AG09319 (cell line): ENCODE measurements at places on chromosomes 13 and 19.
A peak's percentile ranks its signal among the peaks of the same experiment; 100 is the strongest.

GRCh38 chr13:91133941-91134802 is 213.3 kb upstream of the MIR17HG start:
- no peak for DNase-seq

GRCh38 chr19:42250666-42251531 is 4.0 kb downstream of the ERF start:
- DNase-seq, result no peak

GRCh38 chr19:6354098-6354674 is 7.1 kb upstream of the CLPP start:
- no peak for DNase-seq

GRCh38 chr13:113852536-113853517 is 11.0 kb downstream of the GAS6 start:
- no peak for DNase-seq

GRCh38 chr13:49560270-49561061 is 24.9 kb downstream of the RCBTB1 start:
- peak; percentile 24 for DNase-seq

DNA sequence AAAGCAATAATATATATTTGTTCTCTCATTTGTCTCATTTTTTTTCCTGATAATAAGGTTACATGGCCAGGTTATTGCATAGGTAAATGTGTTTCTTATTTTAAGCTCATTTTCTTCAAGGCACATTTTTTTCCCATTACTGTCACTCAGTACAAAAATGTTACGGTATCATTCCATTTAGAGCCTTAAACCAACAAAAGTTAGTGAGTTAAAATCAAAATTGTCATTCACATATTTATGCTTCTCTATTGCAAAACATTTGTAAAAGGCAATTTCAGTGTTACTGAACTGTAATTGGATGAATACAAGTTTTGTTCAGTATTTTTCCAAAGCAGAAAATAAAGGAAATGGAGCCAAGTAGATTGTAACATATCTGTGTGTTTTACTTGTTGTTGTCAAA is 117.6 kb upstream of the MAB21L1 start:
- no peak for DNase-seq

GRCh38 chr13:112234131-112234875 is 141.9 kb upstream of the SPACA7 start:
- no peak for DNase-seq

DNA sequence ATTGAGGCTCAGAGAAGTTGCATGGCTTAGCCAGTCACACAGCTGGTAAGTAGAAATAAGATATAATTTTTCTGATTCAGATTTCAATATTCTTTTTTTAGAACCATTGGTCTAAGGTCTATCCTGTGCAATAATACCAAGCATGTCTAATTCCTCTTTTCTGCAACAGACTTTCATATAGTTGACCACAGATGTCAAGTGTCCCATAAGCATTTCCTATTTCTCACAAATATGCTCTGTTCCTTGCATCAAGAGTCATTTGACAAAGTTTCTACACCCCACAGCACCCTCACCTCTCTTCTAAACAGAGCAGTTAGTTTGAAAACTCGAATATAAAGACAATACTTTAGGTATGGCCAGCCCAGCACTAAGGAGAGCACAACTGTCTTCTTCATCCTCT is 26.8 kb upstream of the SACS start:
- no peak for DNase-seq

DNA sequence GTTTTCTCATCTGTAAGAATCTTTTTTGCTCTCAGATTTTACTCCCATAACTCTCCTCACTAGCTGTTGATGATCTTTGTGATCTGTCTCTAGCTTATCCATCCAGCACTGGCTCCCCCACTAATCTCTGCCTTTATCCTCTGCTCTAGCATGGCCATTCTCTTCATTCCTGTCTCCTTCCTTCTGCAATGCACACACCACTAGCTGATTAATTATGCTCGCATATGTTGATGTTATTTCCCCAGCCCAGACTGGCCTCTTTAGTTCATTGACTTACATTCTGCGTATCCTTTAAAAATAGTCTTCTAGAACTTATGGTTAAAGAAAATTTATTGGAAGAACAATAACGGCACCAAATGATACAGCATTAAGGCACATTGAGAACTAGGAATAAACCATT is 52.5 kb downstream of the DGKH start:
- no peak for DNase-seq

DNA sequence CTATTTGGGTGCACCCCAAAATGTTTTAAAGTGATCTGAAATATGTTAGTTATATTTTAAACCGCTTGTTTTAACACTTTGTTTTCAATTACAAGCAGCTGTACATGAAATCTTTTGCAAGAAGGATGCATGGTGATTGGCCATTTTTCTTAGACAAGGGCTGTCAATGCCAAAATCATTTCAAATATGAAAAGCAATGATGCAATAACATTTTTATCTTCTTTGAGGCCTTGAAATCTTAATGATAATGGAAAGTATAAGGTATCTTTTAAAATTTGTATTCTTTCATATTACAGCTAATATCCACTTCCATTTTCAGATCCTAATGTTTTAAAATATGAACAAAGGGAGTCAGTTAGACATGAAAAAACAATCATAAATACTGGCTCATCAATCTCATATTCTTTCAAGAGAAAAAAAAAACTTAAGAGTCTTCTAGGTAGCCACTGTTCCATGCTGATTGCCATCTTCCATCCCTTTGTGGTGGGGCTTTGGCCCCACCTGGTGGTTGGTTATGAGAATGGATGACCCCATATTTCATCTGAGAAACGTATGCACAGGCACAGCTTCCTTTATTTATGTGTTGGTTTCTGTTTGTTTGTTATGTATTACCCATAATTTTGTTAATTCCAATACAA is 330.3 kb upstream of the MIR17HG start:
- DNase-seq, result no peak

- DNase-seq, result no peak
Measured at GRCh38 chr13:20116213-20116612, 44.6 kb downstream of the GJA3 start.

DNA sequence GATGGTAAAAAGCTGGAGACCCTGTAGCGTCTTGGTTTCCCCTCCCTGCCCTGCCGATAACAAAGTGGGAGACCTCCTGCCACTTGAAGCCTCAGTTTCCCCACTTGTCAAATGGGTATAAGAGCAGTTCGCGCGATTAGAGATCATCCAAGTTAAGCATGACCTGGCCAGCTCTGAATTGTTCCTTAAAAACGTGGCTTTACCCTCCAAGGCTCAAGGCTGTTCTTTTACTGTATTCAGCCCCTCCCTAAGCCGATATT is 421 bp downstream of the TNPO2 start:
- DNase-seq, result no peak

DNA sequence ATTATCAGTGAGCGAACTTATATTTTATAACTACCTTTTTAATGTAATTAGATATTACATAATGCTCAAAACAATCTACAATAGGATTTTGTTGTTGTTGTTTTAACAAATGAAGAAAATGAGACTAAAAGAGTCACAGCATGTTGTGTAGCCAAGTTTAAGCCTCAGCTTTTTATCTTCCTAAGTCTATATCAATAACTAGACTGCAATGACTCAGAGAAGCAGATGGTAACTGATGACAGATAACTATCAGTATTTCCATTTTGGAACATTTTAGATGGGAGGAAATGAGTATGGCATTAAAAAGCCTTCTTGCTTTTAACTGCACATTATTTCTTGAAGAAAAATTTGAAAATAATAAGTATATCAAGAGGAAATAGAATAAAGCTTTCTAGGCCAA is 825.2 kb downstream of the SLITRK1 start:
- DNase-seq, result no peak

DNA sequence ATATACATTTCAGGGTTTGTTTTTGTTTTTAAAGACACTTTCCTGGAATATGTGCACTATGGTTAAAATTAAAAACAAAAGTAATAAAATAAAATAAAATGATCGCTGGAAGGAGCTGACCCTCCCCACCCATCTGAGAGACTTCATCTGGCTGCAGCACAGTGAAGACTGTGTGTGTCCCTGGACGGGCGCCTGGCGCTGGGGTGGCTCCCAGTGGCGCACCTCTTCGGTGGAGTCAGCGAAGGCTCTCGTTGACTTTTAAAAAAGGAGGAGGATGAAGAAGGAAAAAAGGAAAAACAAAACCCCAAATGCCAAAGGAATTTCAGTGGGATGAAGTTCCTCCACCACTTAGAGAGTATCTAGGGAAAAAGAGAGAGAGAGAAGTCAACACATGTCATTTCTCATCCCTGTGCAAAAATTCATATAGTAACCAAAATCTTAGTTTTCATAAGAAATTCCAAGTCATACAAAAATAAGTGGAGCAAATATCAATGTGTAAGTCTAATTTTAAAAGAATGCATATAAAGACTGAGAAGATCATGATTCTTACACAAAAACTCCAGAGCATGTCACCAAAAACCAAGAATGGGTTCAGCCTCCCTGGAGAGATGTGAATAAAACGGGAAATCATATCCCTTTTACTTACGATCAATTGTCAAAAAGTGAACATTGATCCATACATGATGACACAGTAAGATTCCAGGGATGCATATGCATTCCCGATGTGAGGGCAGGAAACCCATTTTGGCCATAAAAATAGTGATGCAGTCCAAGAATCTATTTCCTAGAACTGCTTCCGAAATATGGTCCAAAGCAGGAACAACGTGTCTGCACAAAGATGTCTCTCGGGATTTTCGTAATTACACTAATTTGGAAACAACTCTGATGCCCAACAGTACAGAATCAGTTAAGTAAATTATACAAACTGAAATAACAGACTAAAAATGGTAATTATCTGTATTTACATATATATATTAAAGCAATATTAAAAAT is 123.8 kb downstream of the STK24 start:
- no peak for DNase-seq

- DNase-seq, result no peak
Measured at GRCh38 chr19:53871454-53871853, 3.8 kb downstream of the MYADM start.

- no peak for DNase-seq
Measured at GRCh38 chr13:72622546-72622945, 104.9 kb downstream of the MZT1 start.

GRCh38 chr13:31236211-31236786 is 36.5 kb downstream of the B3GLCT start:
- DNase-seq, result peak; percentile 29

GRCh38 chr13:80213201-80213600 is 127.7 kb downstream of the SPRY2 start:
- no peak for DNase-seq

- DNase-seq, result no peak
Measured at GRCh38 chr13:74487091-74487722, 353.0 kb upstream of the KLF12 start.

- DNase-seq, result no peak
Measured at GRCh38 chr13:55190996-55191395, 1949.7 kb upstream of the PRR20A start.

DNA sequence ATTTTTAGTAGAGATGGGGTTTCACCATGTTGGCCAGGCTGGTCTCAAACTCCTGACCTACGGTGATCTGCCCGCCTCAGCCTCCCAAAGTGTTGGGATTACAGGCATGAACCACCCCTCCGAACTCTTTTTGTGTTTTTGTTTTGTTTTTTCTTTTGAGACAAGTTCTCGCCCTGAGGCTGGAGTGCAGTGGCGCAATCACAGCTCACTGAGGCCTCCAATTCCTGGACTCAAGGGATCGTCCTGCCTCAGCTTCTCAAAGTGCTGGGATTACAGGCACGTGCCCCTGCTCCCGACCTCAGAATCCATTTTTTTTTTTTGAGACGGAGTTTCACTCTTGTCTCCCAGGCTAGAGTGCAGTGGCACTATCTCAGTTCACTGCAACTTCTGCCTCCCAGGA is 11.4 kb downstream of the SIX5 start:
- no peak for DNase-seq

DNA sequence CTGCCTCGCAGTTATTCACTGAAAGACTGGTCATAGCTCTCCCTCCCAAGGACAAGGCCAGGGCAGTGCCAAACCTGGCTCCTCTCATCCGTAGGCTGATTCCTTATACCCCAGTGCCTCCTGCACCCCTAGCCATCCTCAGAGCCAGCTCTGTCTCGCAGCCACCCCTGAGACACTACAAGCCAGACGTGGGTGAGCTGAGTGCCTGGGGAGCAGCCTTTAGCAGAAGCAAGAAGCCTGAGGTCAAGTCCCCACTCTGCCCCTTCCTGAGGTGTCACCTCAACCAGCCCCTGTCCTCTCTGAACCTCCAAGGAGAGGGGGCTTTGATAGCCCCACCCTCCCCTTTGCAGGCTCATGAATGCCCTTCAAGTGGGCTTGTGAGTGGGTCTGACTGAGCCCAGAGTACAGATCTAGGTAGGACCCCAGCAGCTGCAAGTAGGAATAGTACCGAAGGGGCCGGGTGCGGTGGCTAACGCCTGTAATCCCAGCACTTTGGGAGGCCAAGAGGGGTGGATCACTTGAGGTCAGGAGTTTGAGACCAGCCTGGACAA is 14.8 kb upstream of the AKAP8L start:
- no peak for DNase-seq

GRCh38 chr13:31968473-31968872 is 63.1 kb upstream of the FRY start:
- DNase-seq, result no peak
